CD4-positive, alpha-beta T cell treated with Interleukin-15 for 1 hour (primary cell): ENCODE measurements at places on chromosomes 5 and 9.

GRCh38 chr9:81077572-81077971 is 611.8 kb downstream of the TLE1 start:
- DNase-seq: no peak

- DNase-seq: no peak
Measured at GRCh38 chr9:130731355-130731754, 37.8 kb downstream of the EXOSC2 start.

GRCh38 chr9:35350212-35350611 is 139.7 kb upstream of the RUSC2 start:
- DNase-seq: no peak

DNA sequence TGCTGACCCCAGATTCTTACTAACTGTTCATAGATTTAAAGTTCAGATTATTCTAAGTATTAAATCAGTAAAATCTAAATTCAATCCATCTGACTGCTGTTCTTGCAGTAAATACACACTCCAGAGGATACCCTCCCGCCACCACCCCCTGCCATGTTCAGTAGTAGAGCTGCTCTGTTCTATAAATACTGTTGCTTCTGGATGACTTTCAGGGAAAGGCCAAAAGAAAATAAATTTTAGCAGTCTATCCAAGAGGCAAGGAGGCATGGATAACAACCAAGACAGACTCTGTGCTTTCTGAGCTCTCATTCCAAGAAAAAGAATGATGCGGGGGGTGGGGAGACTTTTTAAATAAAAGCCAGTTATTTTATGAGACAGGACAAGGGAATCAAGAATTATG is 115.1 kb downstream of the ADAMTS6 start:
- DNase-seq: no peak

GRCh38 chr9:126449725-126450667 is 123.4 kb downstream of the MVB12B start:
- DNase-seq: no peak

DNA sequence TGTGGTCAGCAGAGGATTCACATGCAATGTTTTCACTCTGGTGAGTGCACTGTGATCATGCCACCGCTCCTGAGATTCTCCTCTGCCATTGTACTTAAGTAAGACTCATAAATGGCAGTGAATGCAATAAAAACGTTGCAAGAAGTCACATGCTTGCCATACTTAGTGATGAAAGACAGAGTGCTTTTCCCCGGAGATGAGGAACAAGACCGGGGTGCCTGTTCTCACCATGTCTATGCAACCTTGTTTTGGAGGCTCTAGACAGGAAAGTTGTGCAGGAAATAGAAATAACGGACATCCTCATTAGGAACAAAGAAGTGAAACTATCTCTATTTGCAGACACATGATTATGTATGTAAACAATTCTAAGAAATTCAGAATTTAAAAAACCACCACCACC is 84.7 kb upstream of the IRX2 start:
- no peak for DNase-seq

DNA sequence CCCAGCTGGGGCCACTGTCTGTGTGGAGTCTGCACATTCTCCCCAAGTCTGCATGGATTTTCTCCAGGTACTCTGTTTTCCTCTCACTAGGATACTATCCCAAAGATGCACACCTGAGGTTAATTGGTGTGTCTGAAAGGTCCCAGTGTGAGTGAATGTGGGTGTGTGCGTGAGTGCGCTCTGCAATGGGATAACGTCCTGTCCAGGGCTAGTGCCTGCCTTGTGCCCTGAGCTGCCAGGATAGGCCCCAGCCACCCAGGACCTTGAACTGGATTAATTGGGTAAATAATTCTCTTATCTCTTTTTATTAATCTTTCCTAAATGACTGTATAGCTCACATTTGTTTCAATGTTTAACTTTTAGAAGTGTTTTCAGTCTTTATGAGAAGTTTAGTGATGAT is 11.5 kb upstream of the PANK3 start:
- DNase-seq: no peak

DNA sequence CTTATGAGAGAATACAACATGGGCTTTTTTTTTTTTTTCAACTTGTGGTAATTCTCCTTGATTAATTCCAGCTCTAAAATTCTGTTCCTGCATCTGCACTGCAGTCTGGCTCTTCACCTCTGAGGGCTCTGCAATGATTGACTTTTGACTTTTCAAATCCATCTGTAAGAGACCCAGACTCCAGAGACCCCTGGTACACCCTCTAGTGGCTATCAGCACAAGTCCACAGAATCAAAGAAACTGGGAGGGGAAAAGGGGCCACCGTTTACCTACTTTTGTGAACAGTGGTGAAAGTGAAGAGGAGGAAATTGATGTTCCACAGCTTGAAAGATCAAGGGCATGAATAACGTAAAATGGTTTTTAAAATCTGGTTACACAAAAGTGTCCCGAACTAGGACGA is 151.6 kb downstream of the SLIT3 start:
- no peak for DNase-seq

DNA sequence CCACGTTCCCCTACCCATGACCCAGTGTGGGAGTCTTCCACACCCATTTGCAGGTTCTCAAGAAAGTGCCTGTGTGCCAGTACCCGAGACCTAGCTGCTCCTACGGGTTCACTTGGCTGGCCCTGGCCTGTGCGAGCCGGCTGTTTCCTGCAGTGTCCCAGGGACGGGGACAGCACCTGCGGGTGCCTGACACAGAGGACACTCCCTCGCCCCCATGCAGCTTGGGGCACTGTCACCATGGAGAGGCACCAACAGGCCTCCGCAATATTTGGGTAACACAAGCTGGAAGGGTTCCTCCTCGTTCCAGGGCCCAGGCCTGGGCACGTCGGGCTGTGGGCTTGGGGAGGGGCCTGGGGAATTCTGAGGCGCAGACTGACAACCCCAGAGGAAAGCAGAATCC is 41.4 kb downstream of the DUSP1 start:
- DNase-seq: no peak

DNA sequence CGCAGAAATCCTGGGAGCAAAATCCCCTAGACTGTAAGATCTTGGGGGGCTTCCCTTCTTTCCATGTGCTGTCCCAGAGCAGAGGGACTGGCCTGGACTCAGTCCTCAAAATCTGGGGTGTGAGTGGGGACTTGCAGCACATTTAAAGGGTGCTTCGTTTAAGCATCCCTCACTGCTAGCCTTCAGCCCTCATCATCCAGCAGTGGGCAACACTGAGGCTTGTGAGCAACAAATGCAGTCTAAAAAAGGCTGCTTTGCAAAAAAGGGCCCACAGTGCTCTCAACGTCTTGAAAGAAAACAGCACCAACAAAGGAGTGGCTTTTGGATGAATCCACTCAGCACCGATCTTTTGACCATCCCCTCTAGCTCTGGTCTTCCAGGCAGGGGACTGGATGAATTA is 128.3 kb upstream of the TBC1D2 start:
- no peak for DNase-seq
